ENCODE measurements at places on chromosomes 6 and 20. TPM values are rescaled to one million over a fixed set of nuclear protein-coding genes. Genes with fewer than 3 reads are reported as not detected.

Gene MATN4
- under 0.01 TPM for total RNA-seq

Gene RAB23
- total RNA-seq = 68.0 TPM

Gene TNF
- total RNA-seq = not detected

Gene TRIM38
- 14.4 TPM for total RNA-seq

Gene SLCO4A1
- 0.50 TPM for total RNA-seq

Gene RRBP1
- total RNA-seq = 233 TPM

Gene REM1
- not detected for total RNA-seq

Gene NHSL1
- 10.6 TPM for total RNA-seq

Gene DEF6
- 0.51 TPM for total RNA-seq

Gene GRM1
- total RNA-seq = 0.17 TPM

Gene IDH3B
- total RNA-seq = 77.0 TPM

Gene BMP7
- not detected for total RNA-seq

Gene TRERF1
- 4.1 TPM for total RNA-seq

Gene ISM1
- total RNA-seq = 0.26 TPM

Gene CTCFL
- total RNA-seq = not detected

Gene ATP6V1G2
- 4.1 TPM for total RNA-seq

Gene SAPCD1
- 0.50 TPM for total RNA-seq

Gene CD93
- under 0.01 TPM for total RNA-seq

Gene LRRC73
- 0.33 TPM for total RNA-seq

Gene FYN
- 59.3 TPM for total RNA-seq

Gene ENPP4
- 3.6 TPM for total RNA-seq

Gene NRSN1
- total RNA-seq = not detected

Gene SLC16A10
- not detected for total RNA-seq

Gene SIGLEC1
- total RNA-seq = not detected

Gene CDSN
- not detected for total RNA-seq

Gene ZNF391
- 1.3 TPM for total RNA-seq

Gene TMEM200A
- total RNA-seq = 44.2 TPM

Gene KLC4
- total RNA-seq = 22.5 TPM

Gene TMEM217
- total RNA-seq = 4.0 TPM

Gene RCAN2
- 5.6 TPM for total RNA-seq

Gene GSTA1
- total RNA-seq = under 0.01 TPM

Gene CYP24A1
- total RNA-seq = not detected

Gene DEFB118
- total RNA-seq = not detected

Gene BPIFA1
- not detected for total RNA-seq

Gene RIPPLY2
- total RNA-seq = not detected

Gene CALHM5
- 4.4 TPM for total RNA-seq

Gene COL12A1
- total RNA-seq = 1,023 TPM

Gene HTR1E
- total RNA-seq = not detected

Gene GSTA3
- total RNA-seq = not detected

Gene CST5
- not detected for total RNA-seq

Gene EXOC2
- total RNA-seq = 41.6 TPM

Gene NRN1
- total RNA-seq = under 0.01 TPM

Gene EYA2
- total RNA-seq = 1.7 TPM

Gene C6orf15
- total RNA-seq = not detected

Gene ALDH8A1
- total RNA-seq = 0.50 TPM

Gene WFDC12
- not detected for total RNA-seq

Data from fibroblast of lung (primary cell).